ENCODE measurements at places on chromosomes 5 and 9.
A peak's percentile ranks its signal among the peaks of the same experiment; 100 is the strongest.

GRCh38 chr9:4177970-4178758 is 121.7 kb downstream of the GLIS3 start:
- H3K27ac ChIP-seq, result no peak overlapping the region
- no peak overlapping the region for H3K4me3 ChIP-seq
- DNase-seq, result no peak
- no peaks in the 10 kb centered on the region for H3K27me3 ChIP-seq
- no peaks in the 10 kb centered on the region for H3K36me3 ChIP-seq
- no peaks in the 10 kb centered on the region for H3K4me1 ChIP-seq

GRCh38 chr9:72758944-72759343 is 193.9 kb downstream of the ALDH1A1 start:
- no peak overlapping the region for H3K4me3 ChIP-seq
- no peak overlapping the region for H3K27ac ChIP-seq
- 0 out of 2 replicates have a peak, but pooled peaks cover 2% of the 10 kb centered on the region for H3K27me3 ChIP-seq
- no peaks in the 10 kb centered on the region for H3K4me1 ChIP-seq
- H3K36me3 ChIP-seq, result no peaks in the 10 kb centered on the region

GRCh38 chr5:95075111-95075510 is 209.8 kb downstream of the MCTP1 start:
- H3K4me1 ChIP-seq, result no peaks in the 10 kb centered on the region
- H3K36me3 ChIP-seq, result no peaks in the 10 kb centered on the region
- no peak for DNase-seq
- H3K27me3 ChIP-seq, result no peaks in the 10 kb centered on the region
- no peak overlapping the region for H3K27ac ChIP-seq

DNA sequence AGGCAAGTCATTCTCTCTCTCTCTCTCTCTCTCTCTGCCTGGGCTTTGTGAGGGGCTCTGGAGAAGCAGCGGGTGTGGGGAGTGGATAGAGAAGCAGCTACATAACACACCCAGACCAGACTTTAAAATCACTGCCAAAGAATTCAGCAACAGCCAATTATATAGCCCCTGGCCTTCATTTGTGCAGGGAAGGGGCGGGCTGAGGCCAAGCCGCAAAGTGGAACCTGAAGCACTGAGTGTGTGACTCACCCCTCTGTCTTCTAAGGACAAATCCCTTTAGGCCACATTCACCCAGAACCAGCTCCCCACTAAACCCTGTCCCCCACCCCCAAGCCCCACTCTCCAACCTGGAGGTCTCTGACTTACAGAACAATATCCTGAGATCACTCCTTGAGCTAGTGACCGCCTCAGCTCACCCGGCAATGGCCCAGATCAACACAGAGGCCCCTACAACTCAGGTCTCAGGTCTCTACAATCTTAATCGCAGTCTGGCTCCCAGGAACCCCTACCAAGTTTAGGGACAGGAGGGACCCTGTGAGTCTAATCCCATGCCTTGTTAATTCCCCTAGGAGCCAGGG is 6.0 kb downstream of the B4GALT1 start:
- H3K4me1 ChIP-seq, result peaks cover 39% of the 10 kb centered on the region
- no peak overlapping the region for H3K4me3 ChIP-seq
- DNase-seq, result no peak
- no peak overlapping the region for H3K27ac ChIP-seq
- no peaks in the 10 kb centered on the region for H3K36me3 ChIP-seq

GRCh38 chr9:21806644-21807043 is 4.2 kb downstream of the MTAP start:
- H3K4me3 ChIP-seq, result no peak overlapping the region
- peaks cover 63% of the 10 kb centered on the region for H3K4me1 ChIP-seq
- DNase-seq, result no peak
- peaks cover 20% of the 10 kb centered on the region for H3K36me3 ChIP-seq

DNA sequence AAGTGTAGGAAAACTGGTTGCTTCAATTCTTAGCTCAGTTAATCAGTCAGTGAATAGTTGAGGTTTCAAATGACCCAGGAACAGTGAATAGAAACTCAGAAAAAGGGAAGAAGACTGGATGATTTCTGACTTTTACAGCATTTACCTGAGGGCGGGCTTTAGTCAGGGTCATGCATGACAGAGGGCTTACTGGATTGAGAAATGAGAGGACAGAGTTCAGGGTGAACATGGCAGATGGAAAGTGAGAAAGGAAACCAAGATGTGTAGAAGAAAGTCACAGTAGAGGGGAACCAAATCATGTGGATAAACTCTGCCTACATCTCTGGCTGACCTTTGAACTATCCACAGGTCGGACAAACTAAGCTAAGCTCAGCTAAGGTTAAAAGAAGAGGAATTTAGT is 596.0 kb downstream of the SEMA5A start:
- no peak overlapping the region for H3K4me3 ChIP-seq
- no peaks in the 10 kb centered on the region for H3K36me3 ChIP-seq
- H3K27me3 ChIP-seq, result no peaks in the 10 kb centered on the region
- DNase-seq, result no peak
- H3K27ac ChIP-seq, result no peak overlapping the region
- H3K4me1 ChIP-seq, result no peaks in the 10 kb centered on the region

- DNase-seq, result no peak
- H3K36me3 ChIP-seq, result no peaks in the 10 kb centered on the region
These were observed 253.1 kb downstream of the TLR4 start for GRCh38 chr9:117957267-117957666.

- H3K4me3 ChIP-seq, result no peak overlapping the region
- no peak for DNase-seq
- H3K27me3 ChIP-seq, result no peaks in the 10 kb centered on the region
- H3K27ac ChIP-seq, result no peak overlapping the region
- H3K36me3 ChIP-seq, result no peaks in the 10 kb centered on the region
These were observed 61.6 kb upstream of the RPS23 start for GRCh38 chr5:82339792-82340191.

GRCh38 chr5:109709225-109709624 is 19.5 kb downstream of the MAN2A1 start:
- H3K27ac ChIP-seq, result no peak overlapping the region
- no peak overlapping the region for H3K4me3 ChIP-seq
- H3K4me1 ChIP-seq, result no peaks in the 10 kb centered on the region

- no peaks in the 10 kb centered on the region for H3K36me3 ChIP-seq
- H3K4me1 ChIP-seq, result no peaks in the 10 kb centered on the region
- no peak overlapping the region for H3K4me3 ChIP-seq
These were observed 320.9 kb upstream of the KLF4 start for GRCh38 chr9:107810461-107810961.

GRCh38 chr9:115606838-115607237 is 488.9 kb upstream of the TNC start:
- no peaks in the 10 kb centered on the region for H3K27me3 ChIP-seq
- H3K36me3 ChIP-seq, result no peaks in the 10 kb centered on the region
- no peak overlapping the region for H3K4me3 ChIP-seq
- no peaks in the 10 kb centered on the region for H3K4me1 ChIP-seq

- H3K27me3 ChIP-seq, result no peaks in the 10 kb centered on the region
- DNase-seq, result no peak
- H3K4me1 ChIP-seq, result no peaks in the 10 kb centered on the region
- no peak overlapping the region for H3K4me3 ChIP-seq
- no peaks in the 10 kb centered on the region for H3K36me3 ChIP-seq
These were observed 36.7 kb downstream of the FABP6 start for GRCh38 chr5:160266044-160266443.

GRCh38 chr9:88993871-88994460 is 2.7 kb downstream of the S1PR3 start:
- H3K36me3 ChIP-seq, result no peaks in the 10 kb centered on the region
- H3K27me3 ChIP-seq, result no peaks in the 10 kb centered on the region
- H3K4me3 ChIP-seq, result no peak overlapping the region
- no peak overlapping the region for H3K27ac ChIP-seq
- peaks cover 2% of the 10 kb centered on the region for H3K4me1 ChIP-seq

GRCh38 chr5:4720831-4721230 is 419.3 kb upstream of the ADAMTS16 start:
- no peaks in the 10 kb centered on the region for H3K36me3 ChIP-seq
- no peak overlapping the region for H3K4me3 ChIP-seq
- DNase-seq, result no peak
- H3K4me1 ChIP-seq, result no peaks in the 10 kb centered on the region
- no peaks in the 10 kb centered on the region for H3K27me3 ChIP-seq

DNA sequence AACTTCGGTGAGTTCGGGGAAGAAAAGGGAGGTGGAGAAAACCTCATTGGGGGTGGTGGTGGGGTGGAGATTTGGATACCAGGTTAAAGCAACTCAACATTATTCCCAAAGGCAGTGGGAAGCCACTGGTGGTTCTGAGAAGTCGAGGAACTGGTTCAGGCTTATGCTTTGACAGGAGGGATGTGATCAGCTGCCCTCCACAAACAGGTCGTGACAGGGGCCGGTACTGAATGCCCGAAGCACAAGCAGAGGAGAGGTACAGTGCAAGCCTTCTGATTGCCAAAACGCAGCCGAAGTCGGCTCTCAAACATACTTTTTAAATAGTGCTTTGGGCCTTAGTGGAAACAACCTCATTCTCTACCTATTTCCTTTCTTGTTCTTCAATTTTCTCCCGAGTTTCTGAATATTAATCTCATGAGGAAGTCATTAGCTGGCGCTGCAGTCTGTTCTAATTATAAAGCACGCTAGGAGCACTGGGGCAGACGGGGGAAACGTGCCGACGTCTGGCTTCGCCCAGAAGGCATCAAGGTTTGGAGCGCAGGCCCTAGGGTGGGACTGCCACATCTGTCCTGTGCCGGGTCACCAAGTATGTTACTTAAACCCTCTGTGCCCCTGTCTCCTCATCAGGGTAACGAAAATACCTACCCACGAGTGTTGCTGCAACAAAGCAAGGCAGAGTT is 27.3 kb downstream of the SHB start:
- H3K27ac ChIP-seq, result peak overlapping the region; percentile 90
- H3K36me3 ChIP-seq, result no peaks in the 10 kb centered on the region
- no peak overlapping the region for H3K4me3 ChIP-seq

DNA sequence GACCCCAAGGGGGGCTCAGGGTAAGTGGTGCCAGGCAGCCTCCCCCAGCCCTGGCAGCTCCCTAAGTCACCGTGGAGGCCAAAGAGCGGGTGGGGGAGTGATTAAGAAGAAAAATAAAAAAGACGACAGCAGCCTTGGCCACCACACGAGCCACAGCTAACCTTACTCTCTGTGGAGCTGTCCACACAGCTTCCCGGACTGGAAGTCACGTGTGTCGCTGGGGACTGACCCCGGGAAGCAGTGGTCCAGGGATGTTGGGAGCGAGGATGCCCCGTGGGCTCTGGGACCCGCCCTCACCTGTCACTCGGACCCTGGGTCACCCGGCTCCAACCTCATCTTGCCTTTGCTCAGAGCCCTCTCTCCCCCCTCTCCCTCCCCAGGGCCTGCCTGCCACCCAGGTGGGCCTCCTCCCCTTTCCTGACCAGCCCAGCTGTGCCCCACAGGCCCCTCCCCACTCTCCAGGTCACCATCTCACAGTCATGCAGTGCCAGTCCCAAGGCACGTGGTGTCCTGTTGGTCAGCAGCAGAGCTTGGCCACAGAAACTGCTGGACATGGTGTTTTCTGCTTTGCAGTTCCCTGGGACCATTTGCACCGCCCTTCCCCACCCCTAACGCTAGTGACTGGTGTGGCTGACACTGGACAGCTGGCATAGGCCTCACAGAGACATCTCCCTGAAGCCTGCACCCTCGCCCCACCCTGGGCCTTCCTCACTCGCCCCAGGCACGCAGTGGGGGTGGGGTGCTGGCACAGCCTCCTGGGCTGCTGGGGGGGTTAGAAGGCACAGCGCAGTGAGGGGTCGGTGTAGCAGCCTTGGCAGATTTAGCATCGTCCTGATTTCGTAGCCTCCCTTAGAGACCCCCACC is 9.8 kb upstream of the EXOC3 start:
- H3K27me3 ChIP-seq, result no peaks in the 10 kb centered on the region
- no peak for DNase-seq
- no peak overlapping the region for H3K4me3 ChIP-seq
- H3K27ac ChIP-seq, result no peak overlapping the region

GRCh38 chr5:109218818-109219217 is 191.0 kb downstream of the PJA2 start:
- 0 out of 2 replicates have a peak, but pooled peaks cover 5% of the 10 kb centered on the region for H3K27me3 ChIP-seq
- H3K4me1 ChIP-seq, result no peaks in the 10 kb centered on the region
- H3K36me3 ChIP-seq, result no peaks in the 10 kb centered on the region
- no peak overlapping the region for H3K27ac ChIP-seq
- no peak overlapping the region for H3K4me3 ChIP-seq
- DNase-seq, result no peak

GRCh38 chr5:68233075-68233474 is 17.5 kb downstream of the PIK3R1 start:
- no peak for DNase-seq
- peaks cover 2% of the 10 kb centered on the region for H3K36me3 ChIP-seq
- H3K27me3 ChIP-seq, result no peaks in the 10 kb centered on the region

DNA sequence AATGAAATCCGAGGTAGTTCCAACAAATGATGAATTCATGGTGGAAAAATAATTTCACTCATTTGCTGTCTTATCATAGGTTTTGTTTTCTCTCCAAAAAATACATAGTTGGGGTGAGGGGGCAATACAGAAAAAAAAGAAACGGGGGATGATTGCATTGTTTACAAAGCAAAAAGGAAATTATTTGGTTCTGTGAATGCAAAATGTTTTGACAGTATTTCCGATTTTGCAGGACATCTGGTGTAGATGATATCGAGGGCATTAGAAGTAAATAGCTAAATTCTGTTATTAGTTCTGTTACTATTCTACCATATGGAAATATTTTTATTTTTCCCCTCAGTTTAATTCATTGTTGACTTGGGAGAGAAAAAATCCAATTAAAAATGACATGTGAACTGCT is 201.7 kb downstream of the MARCHF11 start:
- DNase-seq, result no peak
- H3K4me3 ChIP-seq, result no peak overlapping the region
- no peaks in the 10 kb centered on the region for H3K4me1 ChIP-seq
- no peaks in the 10 kb centered on the region for H3K27me3 ChIP-seq

GRCh38 chr5:177382423-177383029 is 1.7 kb upstream of the SLC34A1 start:
- H3K27ac ChIP-seq, result no peak overlapping the region
- no peaks in the 10 kb centered on the region for H3K27me3 ChIP-seq
- no peaks in the 10 kb centered on the region for H3K36me3 ChIP-seq
- DNase-seq, result peak; percentile 76

GRCh38 chr9:129574911-129575585 is 45.9 kb downstream of the C9orf50 start:
- no peaks in the 10 kb centered on the region for H3K27me3 ChIP-seq
- H3K27ac ChIP-seq, result no peak overlapping the region
- H3K4me1 ChIP-seq, result 0 out of 2 replicates have a peak, but pooled peaks cover 5% of the 10 kb centered on the region
- DNase-seq, result no peak

DNA sequence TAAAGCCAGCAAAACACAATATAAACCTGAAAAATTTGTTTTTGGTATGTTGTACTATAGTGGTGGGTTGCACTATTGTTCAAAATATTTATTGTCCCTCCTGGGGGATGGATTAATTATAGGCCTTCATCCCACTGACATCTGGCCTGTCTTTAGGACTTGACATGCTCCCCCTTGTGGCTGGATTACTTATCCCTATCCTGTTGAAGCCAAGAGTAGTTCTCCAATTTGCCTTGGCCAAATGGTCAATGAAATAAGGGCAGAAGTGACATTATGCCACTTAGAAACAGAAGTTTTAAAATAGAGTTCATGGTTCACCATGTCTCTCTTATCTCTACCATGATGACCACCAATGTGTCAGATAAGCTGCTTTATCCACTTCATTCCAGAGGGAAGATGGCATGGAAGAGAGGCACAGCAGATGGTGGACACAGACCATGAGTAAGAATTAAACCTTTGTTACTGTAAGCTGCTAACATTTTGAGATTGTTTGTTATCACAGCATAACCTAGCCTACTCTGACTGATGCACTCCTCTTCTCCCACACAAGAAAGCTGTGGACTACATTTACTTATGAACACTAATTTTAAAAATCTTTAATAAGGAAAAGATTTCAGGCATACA is 29.2 kb upstream of the ARHGEF28 start:
- DNase-seq, result peak; percentile 57
- no peak overlapping the region for H3K4me3 ChIP-seq
- H3K36me3 ChIP-seq, result no peaks in the 10 kb centered on the region
- no peaks in the 10 kb centered on the region for H3K4me1 ChIP-seq
- no peaks in the 10 kb centered on the region for H3K27me3 ChIP-seq
